ENCODE measurements at places on chromosomes 13 and 19. TPM values are rescaled to one million over a fixed set of nuclear protein-coding genes. Genes with fewer than 3 reads are reported as not detected.

Gene ARHGEF7
- 99.7 TPM for total RNA-seq

Gene HPN
- total RNA-seq, result 0.52 TPM

Gene COQ8B
- total RNA-seq, result 19.3 TPM

Gene JOSD2
- 13.0 TPM for total RNA-seq

Gene ZNF154
- total RNA-seq, result 7.3 TPM

Gene PLVAP
- 12.5 TPM for total RNA-seq

Gene CACNG6
- total RNA-seq, result 17.7 TPM

Gene RAB4B
- 2.1 TPM for total RNA-seq

Gene RAVER1
- 3.7 TPM for total RNA-seq

All from skeletal muscle tissue (tissue), 5 donors.